ENCODE measurements at places on chromosomes 6 and 20. TPM values are rescaled to one million over a fixed set of nuclear protein-coding genes. Genes with fewer than 3 reads are reported as not detected.

Gene IP6K3
- not detected for total RNA-seq

Gene RPN2
- 223 TPM for total RNA-seq

Gene PTCHD4
- not detected for total RNA-seq

Gene OR2H2
- not detected for total RNA-seq

Gene ULBP2
- 0.65 TPM for total RNA-seq

Gene PRELID3B
- total RNA-seq, result 121 TPM

Gene IFT52
- total RNA-seq, result 18.7 TPM

Gene RAET1G
- total RNA-seq, result 0.18 TPM

Gene NPEPL1
- total RNA-seq, result 20.6 TPM

Gene RPL7L1
- 179 TPM for total RNA-seq

DNA sequence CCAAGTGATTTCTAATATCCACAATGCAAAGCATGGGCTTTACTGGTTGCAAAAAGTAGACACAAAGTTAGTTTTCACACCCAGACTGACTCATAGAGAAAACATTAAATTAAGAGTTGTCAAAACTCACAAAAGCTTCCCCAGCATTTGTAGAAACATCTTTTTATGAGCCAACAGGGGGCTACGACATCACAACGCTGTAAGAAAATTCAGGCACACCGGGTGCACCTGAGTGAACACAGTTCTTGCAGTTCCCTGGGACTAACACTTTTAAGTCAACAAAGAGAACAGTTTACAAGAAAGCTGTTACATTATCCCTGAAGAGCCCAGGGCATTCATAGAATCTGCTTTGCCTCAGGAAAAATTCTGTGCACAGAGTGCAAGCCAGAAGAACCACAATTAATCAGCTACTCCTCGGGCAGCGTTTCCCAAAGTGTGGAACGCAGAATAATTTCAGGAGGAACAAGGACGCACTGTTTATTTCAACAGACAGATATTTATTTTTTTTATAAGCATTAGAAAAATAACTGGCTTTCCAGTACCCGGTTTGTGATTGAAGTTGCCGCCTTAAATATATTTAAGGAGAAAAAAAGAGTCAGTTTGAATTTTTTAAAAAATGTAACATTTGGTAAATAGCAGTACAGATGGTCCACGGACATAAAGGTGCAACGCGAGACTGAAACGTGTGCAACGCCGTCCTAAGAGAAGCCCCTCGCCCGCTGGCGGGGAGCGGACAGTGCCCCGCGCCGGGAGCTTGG, 1.2 kb downstream of the NCOA5 start:
- peaks cover 2% of the 10 kb centered on the region for H3K27me3 ChIP-seq
- peak overlapping the region; percentile 92 for H3K4me3 ChIP-seq
- peaks cover 9% of the 10 kb centered on the region for H3K36me3 ChIP-seq
- peaks cover 48% of the 10 kb centered on the region for H3K4me1 ChIP-seq
- DNase-seq, result no peak

DNA sequence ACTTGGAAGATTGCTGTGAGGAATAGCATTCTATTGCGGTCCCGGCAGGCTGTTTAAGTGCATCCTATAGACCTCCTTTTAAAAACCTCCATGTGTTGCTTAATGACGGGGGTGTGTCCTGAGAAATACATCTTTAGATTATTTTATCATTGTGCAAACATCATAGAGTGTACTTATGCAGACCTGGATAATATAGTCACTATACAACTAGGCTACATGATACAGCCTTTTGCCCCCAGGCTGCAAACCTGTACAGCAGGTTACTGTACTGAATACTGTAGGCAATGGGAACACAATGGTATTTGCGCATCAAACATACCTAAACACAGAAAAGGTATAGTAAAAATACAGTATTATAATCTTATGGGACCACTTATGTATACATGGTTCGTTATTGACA, 175.6 kb downstream of the RNF144B start:
- peaks cover 2% of the 10 kb centered on the region for H3K27me3 ChIP-seq
- DNase-seq, result no peak

GRCh38 chr6:38080889-38081288, 261.4 kb downstream of the ZFAND3 start:
- no peak overlapping the region for H3K4me3 ChIP-seq
- no peaks in the 10 kb centered on the region for H3K4me1 ChIP-seq
- no peaks in the 10 kb centered on the region for H3K27me3 ChIP-seq
- H3K27ac ChIP-seq, result no peak overlapping the region
- H3K36me3 ChIP-seq, result peaks cover 18% of the 10 kb centered on the region

GRCh38 chr20:63295422-63295821, 2.4 kb downstream of the COL20A1 start:
- no peak overlapping the region for H3K4me3 ChIP-seq
- peaks cover 10% of the 10 kb centered on the region for H3K27me3 ChIP-seq
- no peak overlapping the region for H3K27ac ChIP-seq
- no peaks in the 10 kb centered on the region for H3K36me3 ChIP-seq
- H3K4me1 ChIP-seq, result no peaks in the 10 kb centered on the region

GRCh38 chr6:152356016-152356415, 281.1 kb downstream of the SYNE1 start:
- no peak overlapping the region for H3K27ac ChIP-seq
- no peaks in the 10 kb centered on the region for H3K36me3 ChIP-seq
- no peaks in the 10 kb centered on the region for H3K27me3 ChIP-seq
- DNase-seq, result no peak
- H3K4me3 ChIP-seq, result no peak overlapping the region

DNA sequence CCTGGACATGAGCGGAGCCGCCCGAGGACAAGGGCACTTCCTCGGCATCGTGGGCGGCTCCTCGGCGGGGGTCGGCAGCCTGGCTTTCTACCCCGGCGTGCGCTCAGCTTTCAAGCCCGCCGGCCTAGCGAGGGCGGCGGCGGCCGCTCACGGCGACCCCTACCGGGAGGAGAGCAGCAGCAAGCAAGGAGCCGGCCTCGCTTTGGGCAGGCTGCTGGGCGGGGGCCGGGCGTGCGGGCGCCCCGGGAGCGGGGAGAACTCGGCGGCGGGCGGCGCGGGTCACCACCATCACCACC, 6.7 kb downstream of the PRDM13 start:
- H3K27ac ChIP-seq, result no peak overlapping the region
- DNase-seq, result no peak
- no peak overlapping the region for H3K4me3 ChIP-seq
- peaks cover 30% of the 10 kb centered on the region for H3K4me1 ChIP-seq
- peaks cover 70% of the 10 kb centered on the region for H3K27me3 ChIP-seq

DNA sequence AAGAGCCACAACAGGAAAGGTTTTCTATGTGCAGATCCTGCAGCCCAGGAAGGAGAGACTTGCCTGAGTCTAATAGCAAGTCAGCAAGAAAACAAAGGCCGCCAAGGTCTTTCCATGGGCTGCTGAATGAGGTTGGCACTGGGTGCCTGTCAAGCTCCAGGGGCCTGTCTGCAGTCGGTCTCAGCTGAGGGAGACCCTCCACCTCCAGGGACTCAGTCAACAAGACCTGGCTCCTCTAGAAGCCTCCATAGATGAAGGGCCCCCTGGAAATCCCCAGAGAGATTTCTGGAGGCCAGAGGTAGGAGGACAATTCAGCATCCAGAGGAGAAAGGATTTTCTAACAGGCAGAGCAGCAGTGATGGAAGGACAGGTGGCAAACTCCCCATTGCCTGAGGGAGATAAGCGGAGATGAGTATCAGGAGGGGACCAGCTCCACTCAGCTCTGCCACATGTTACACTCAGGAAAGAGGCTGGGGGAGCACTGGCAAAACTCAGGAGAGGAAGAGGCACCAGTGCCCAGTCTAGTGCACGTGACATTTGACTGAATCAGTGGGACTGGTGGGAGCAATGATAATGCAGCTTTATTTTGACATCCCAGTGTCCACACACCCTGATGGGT, 33.5 kb upstream of the FKBP1A start:
- peak overlapping the region; percentile 21 for H3K27ac ChIP-seq
- H3K27me3 ChIP-seq, result peaks cover 9% of the 10 kb centered on the region
- no peak for DNase-seq
- no peak overlapping the region for H3K4me3 ChIP-seq
- H3K4me1 ChIP-seq, result peaks cover 29% of the 10 kb centered on the region

GRCh38 chr20:35830264-35830663, 58.4 kb downstream of the PHF20 start:
- peaks cover 17% of the 10 kb centered on the region for H3K36me3 ChIP-seq
- H3K27me3 ChIP-seq, result no peaks in the 10 kb centered on the region
- no peak overlapping the region for H3K4me3 ChIP-seq

GRCh38 chr6:30007132-30007764, 53.8 kb upstream of the POLR1H start:
- H3K4me1 ChIP-seq, result peaks cover 14% of the 10 kb centered on the region
- no peaks in the 10 kb centered on the region for H3K36me3 ChIP-seq
- peak overlapping the region; percentile 51 for H3K4me3 ChIP-seq
- H3K27ac ChIP-seq, result no peak overlapping the region

GRCh38 chr6:12075067-12075563, 63.0 kb downstream of the HIVEP1 start:
- H3K27ac ChIP-seq, result no peak overlapping the region
- H3K4me1 ChIP-seq, result peaks cover 54% of the 10 kb centered on the region
- no peaks in the 10 kb centered on the region for H3K27me3 ChIP-seq
- H3K4me3 ChIP-seq, result no peak overlapping the region

GRCh38 chr6:29255530-29255929, 46.0 kb upstream of the OR14J1 start:
- no peaks in the 10 kb centered on the region for H3K36me3 ChIP-seq
- no peak for DNase-seq
- no peaks in the 10 kb centered on the region for H3K27me3 ChIP-seq
- H3K4me1 ChIP-seq, result no peaks in the 10 kb centered on the region
- H3K4me3 ChIP-seq, result no peak overlapping the region

GRCh38 chr6:16450285-16450684, 211.9 kb downstream of the GMPR start:
- H3K4me3 ChIP-seq, result no peak overlapping the region
- no peaks in the 10 kb centered on the region for H3K27me3 ChIP-seq
- H3K27ac ChIP-seq, result no peak overlapping the region
- no peak for DNase-seq
- peaks cover 31% of the 10 kb centered on the region for H3K36me3 ChIP-seq

DNA sequence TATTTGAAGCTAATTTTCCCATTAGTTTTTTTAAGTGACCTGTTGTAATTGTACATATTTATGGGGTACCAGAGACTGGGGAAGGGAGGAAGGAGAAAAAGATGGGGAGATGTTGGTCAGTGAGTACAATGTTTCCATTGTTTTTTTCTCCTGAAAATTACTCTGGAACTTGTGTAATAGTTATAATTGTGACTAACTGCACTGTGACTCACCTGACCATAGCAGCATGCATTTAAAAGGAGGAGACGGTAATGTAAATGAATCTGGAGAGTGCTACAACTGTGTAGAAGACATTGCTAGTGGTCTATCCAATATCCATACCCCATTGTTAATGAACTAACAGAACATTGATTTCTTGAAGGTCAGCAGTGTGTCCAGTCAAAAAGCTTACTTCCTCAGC, 133.4 kb downstream of the RFPL4B start:
- no peaks in the 10 kb centered on the region for H3K36me3 ChIP-seq
- no peaks in the 10 kb centered on the region for H3K27me3 ChIP-seq
- no peak overlapping the region for H3K4me3 ChIP-seq
- H3K4me1 ChIP-seq, result no peaks in the 10 kb centered on the region

- no peak overlapping the region for H3K27ac ChIP-seq
- no peaks in the 10 kb centered on the region for H3K4me1 ChIP-seq
- H3K4me3 ChIP-seq, result no peak overlapping the region
Observed at GRCh38 chr6:81561731-81562130, 190.8 kb downstream of the TENT5A start.

GRCh38 chr6:169957351-169957963, 206.0 kb downstream of the ERMARD start:
- DNase-seq, result no peak
- H3K27me3 ChIP-seq, result peaks cover 14% of the 10 kb centered on the region
- H3K4me3 ChIP-seq, result no peak overlapping the region
- H3K4me1 ChIP-seq, result no peaks in the 10 kb centered on the region
- no peak overlapping the region for H3K27ac ChIP-seq

GRCh38 chr20:10877342-10877741, 203.5 kb upstream of the JAG1 start:
- no peaks in the 10 kb centered on the region for H3K4me1 ChIP-seq
- no peak for DNase-seq
- H3K27ac ChIP-seq, result no peak overlapping the region
- no peak overlapping the region for H3K4me3 ChIP-seq
- H3K36me3 ChIP-seq, result no peaks in the 10 kb centered on the region

DNA sequence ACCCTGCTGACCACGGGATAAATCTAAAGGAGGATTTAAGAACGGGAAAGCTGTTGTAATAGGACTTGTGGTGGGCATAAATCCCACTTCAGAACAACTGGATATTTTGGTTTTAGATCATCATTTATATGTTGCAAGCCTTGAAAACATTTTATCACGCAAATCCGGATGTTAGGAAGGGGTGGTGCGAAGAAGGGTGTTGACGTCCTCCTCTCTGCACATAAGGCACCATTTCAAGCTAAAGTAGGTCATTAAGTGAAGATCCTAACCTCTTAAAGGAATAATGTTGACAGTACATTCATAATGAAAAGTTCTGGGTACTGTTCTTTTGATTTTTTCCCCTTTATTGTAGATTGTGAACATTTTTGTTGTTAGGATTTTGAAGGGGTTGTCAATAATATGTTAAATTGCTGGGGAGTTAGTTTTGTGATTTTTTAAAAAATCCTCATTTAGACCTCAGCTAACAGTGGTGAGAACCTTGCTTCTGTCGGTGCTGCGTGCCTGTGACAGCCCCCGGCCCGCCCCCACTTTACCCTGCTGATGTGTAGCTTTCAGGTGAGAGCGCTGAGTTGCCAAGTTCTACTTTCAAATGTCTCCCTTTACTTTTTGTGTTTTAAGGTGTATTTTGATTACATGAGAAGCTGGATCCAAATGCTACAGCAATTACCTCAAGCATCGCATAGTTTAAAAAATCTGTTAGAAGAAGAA, 88.8 kb downstream of the MAP3K4 start:
- H3K36me3 ChIP-seq, result peaks cover 11% of the 10 kb centered on the region
- no peak for DNase-seq
- H3K27me3 ChIP-seq, result no peaks in the 10 kb centered on the region
- peaks cover 4% of the 10 kb centered on the region for H3K4me1 ChIP-seq

- no peak for DNase-seq
- H3K27me3 ChIP-seq, result no peaks in the 10 kb centered on the region
- no peaks in the 10 kb centered on the region for H3K36me3 ChIP-seq
- H3K4me1 ChIP-seq, result no peaks in the 10 kb centered on the region
- no peak overlapping the region for H3K4me3 ChIP-seq
- no peak overlapping the region for H3K27ac ChIP-seq
Observed at GRCh38 chr6:25535632-25536225, 116.3 kb upstream of the SCGN start.

DNA sequence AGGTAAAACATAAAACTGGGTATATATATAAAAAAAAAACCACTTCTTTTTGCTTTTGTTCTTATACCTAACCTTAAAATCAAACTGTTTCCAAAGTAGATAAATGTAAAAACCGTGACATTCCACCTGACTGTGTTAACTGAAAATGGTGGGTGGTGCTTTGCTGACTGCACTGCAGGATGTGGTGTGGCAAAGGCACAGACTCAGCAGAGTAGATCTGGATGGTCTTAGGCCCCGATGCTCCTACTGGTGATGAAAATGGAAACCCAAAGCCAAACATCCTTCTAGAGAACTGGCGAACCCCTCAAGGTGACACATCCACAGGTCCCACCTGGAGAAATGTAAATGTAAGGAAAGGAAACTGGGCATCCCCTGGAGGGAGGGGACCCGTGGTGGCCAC, 8.9 kb downstream of the TGIF2 start:
- peaks cover 43% of the 10 kb centered on the region for H3K36me3 ChIP-seq
- H3K4me1 ChIP-seq, result peaks cover 28% of the 10 kb centered on the region
- peak overlapping the region; percentile 79 for H3K27ac ChIP-seq
- DNase-seq, result peak; percentile 14
- peak overlapping the region; percentile 37 for H3K4me3 ChIP-seq

Data from activated T-helper 1 cell treated with anti-CD3 and anti-CD28 coated beads, Interleukin-12 subunit alpha, Interleukin-12 subunit beta, Interleukin-2, Interleukin-4 antibody, amounts not matched to agents 30 ng/mL and 10 ng/mL and 1 ng/mL, durations not matched to agents 14 hours and 24 hours and 36 hours (primary cell).